Stimulated activated CD4-positive, alpha-beta T cell treated with anti-CD3 and anti-CD28 coated beads, TNF-alpha, amount 100 ng/mL, for 48 hours (primary cell): ENCODE measurements at places on chromosomes 11 and 22.

DNA sequence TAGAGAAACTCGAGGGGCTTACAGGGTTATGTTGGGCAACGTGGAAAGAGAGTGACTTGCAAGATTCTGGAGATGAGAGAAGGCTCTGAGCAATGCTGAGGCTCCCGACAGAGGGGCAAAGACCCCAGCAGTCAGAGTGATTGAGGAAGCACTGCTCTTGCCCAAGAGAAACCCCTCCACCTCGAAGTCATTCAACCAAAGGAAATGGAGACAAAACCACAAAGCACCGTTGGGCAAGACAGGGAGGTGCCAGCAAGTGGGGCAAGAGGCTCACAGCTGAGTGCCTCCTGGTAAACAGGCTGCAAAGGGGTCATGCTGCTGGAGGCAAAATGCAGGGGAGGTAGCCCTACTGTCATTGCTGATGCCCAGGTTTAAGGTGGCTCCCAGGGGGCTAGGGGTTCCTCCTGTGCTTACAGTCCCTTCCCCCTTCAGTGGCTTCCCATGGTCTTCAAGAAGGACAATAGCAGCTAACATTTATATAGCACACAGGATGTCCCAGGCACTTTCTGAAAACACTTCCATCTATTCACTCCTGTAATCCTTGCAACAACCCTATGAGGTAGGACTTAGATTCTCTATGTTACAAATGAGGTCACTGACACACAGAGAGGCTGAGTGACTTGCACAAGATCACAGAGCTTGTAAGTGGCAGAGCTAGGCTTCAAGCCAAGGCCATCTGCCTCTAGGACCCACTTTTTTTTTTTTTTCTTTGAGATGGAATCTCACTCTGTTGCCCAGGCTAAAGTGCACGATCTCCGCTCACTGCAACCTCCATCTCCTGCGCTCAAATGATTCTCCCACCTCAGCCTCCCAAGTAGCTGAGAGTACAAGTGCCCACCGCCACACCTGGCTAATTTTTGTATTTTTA lies 18.1 kb upstream of the MYH9 start:
- DNase-seq: no peak

DNA sequence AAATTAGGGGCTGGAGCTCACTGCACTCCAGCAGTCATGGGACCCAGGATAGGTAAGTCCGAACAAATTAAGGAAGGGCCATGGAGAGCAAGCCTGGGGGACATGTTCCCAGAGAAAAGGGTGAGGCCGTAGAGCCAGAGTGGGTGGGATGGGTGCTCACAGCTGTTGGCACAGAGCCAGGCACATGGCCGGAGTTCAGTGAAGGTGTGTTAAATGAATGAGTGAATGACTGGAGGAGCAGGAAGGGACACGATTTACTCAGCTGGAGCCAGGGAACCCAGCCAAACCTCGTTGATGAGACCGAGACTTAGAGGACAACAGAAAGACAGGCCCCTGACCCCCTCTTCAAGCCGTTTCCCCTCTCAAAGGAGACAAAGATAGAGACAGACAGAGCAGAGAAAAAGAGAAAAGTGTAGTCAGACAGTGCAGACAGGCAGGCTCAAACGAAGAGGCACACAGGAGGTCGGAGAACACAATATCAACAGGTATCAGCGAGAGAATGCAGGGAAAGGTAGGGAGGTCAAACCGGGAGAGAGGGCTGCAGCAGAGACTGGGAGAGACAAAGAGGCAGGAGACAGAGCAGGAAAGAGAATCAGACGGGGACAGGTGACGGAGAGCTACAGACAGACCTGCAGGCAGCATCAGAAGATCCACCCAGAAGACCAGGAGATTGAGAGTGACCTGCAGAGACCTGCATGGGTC lies 590 bp downstream of the SLCO2B1 start:
- no peak for DNase-seq

DNA sequence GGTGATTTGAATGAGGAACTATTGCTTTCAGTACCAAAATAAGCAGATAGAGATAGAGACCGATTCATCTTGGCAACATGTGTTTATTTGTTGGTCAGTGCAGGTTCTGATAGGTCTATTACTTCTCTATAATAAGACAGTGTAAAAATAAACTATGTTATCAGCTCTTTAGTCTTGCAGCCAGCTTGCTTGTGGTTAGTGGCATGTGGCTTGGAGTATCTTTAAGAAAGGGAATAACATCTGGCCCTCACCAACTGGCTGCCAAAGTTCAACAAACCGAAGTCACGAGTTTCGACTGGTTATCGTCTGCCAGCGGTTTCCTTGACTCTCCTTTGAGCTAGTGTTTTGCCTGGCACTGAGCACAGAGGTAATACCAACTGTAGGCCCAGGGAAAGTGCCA lies 71.8 kb downstream of the CTTN start:
- DNase-seq: no peak

DNA sequence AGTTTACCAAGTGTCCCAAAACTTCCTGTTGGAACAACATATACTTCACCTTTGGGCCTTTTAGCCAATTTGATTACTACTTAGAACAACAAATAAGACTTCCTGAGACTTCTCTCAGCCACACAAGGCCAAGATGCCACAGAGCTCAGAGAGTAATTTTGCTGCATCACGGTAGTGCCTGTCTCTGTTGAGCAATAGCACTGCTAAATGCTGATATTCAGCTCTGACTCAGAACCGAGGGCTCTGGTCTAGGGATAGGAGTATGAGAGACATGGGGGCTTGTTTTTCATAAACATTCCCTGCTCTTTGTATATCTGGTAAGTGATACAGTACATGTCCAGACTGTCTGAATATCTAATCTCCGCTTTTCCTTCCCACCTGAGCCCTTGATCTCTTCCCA lies 260.4 kb upstream of the ARHGAP20 start:
- no peak for DNase-seq

DNA sequence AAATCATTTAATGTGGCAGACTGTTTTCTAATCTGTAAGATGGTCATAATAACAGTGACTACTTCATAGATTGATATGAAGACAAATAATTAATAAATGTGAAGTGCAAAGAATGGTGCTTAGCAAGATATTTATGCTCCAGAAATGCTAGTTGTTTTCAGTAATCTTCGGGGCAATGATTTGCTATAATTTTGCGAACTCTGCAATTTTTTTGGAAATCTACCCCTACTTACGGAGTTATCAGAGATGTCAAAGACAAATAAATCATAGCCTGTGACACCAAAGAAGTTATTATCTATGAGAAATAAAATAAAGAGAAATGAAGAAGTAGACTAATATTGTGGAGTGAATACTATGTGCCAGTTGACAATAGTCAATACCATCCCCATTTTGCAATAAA lies 634.1 kb upstream of the LRRC4C start:
- no peak for DNase-seq

- DNase-seq: no peak
Measured at GRCh38 chr11:83371489-83371888, 85.3 kb upstream of the CCDC90B start.

DNA sequence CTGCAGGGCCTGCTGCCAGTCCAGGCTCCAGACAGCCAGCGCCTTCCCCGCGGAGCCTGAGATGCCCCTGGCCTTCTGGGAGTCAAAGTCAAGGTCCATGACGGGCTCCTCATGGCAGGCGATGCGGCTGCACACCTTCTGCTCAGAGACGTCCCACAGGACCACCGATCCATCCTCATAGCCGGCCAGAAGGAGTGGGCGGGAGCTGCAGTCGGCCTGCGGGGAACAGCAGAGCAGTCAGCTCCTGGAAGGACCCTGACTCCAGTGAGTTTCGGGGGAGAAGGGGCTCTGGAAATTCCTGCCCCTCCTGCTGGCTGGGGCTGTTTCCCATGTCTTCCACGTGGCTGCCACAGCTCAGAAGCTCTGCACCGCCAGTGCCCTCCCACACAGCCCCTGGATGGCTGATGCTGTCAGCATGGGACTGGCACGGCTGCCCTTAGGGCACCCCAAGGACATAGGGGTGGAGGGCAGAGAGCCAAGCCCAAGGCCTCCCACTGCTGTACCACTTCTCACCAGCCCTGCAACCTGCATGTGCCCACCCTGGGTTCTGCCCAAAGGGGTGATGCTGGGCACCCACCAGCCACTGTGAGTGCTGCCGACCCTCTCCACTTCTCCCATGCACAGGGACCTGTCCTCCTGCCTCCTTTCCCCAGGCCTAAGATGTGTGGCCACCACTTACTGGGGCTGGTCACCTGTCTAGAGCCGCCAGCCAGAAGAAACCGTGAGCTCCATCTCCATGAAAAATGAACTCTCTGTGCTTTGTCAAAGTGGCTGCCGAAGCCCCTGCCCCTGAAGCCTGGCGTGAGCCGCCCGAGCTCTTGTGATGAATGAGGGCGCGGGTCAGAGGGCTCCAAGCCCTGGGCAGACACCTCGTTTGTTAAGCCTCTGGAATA lies 41.7 kb downstream of the TBX1 start:
- no peak for DNase-seq

DNA sequence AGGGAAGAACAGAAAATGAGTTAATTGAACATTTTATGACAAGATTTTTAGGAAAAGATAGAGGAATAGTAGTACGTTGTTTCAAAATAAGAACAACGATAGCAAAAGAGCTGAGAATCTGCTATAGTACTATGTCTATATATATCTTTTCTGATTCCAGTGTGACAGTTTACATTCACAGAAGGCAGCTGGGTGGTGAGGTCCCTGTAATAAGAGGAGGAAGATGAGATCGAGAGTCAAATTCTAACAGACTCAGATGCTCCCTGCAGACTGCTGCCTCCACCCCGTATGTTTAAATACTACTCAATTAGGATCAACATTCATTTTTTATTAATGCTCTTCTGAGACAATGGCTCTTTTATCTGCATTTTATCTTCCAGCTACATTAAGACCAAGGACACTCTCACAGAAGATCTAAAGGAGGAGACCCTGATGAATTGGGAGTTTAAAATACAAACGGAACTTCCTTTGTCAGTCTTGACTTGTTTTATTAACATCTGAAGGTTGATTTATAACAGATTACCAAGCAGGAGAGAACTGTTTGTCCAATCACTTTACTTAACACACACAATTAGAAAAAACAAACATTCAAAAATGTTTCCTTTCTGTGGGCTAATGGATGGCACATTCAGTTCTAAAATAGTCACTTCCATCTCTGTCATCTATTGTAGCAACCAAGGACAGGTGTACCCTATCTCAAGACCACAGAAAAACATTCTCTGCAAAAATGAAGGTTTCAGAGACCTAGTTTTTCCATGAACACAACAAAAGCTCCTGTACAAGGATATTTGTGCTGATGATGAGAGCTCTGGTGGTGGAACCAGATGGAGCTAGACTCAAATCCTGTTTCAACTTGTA lies 240.2 kb downstream of the CADM1 start:
- no peak for DNase-seq

- no peak for DNase-seq
Measured at GRCh38 chr11:120704256-120704750, 192.8 kb downstream of the GRIK4 start.

- no peak for DNase-seq
Measured at GRCh38 chr11:36280531-36280930, 8.7 kb downstream of the COMMD9 start.

DNA sequence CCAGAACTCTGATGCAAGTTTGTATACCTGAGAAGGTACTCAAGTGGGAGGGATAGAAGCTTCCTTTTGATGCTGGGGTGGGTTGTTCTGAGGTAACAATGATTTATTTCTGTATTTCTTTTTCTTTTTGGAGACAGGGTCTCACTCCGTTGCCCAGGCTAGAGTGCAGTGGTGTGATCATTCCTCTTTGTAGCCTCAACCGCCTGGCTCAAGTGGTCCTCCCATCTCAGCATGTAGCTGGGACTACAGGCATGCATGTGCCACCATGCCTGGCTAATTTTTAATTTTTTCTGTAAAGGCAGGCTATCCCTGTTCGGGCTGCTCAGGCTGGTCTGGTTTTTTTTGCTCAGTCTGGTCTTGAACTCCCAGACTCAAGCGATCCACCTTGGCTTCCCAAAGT lies 7.9 kb downstream of the KDM2A start:
- DNase-seq: no peak

DNA sequence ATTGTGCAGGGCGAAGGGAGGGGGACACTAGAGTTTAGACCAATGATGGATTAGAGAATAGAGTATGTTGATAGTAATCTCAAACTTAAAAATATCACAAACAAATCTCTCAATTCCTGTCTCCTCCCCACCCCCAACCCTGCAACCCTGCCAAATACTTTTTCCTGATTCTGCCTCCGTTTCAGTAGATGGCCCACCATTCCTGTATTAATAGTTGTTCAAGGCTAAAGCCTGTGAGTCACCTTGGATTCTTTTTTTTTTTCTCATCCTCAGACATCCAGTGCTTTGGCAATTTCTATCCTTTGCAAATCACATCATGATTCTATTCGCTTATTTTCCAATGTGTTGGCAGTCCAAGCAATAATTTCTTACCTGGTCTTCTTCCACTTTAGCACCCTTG lies 207.9 kb downstream of the DYNC2H1 start:
- no peak for DNase-seq

GRCh38 chr22:17974087-17974486 lies 50.3 kb downstream of the MICAL3 start:
- DNase-seq: no peak

DNA sequence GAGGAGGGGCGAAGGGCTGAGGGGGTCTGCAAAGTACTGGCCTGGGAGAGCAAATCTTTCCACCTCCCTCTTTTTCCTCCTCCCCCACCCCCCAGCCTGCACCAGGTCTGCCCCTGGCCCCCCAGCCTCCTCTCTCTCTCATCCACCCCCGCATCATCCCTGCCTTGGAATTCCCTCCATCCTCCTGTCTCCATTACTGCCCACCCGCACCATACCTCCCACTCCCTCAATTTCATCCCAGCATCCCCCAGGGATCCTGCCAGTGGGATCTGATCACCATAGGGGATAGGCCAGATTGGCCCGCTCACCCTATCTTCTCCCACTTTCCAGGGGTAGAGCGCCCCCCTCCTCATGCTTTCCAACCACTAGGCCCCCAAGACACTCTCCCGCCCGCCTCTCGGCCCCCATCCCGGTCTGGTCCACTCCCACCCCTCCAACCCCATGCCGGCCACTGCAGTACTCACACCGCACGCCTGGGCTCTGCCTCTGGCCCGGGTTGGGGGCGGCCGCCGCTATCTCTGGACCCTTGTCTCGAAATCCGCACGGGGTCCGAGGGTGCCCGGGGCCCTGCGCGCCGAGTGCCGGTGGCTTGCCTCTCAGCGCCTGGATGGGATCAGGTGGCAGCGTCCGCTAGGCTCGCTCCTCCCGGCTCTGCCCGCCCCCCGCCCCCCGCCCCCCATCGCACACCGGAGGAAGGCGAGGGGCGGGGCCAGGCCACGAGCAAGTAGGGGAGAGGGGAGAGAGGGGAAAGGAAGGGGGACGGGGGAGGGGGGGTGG lies at the start of gene GAL3ST3:
Gene GAL3ST3, minus strand, starts transcription at position 615 of the 777 bp plus-strand sequence. CDS start 3,746 bp downstream, outside the sequence.
- DNase-seq: no peak

- DNase-seq: no peak
Measured at GRCh38 chr22:42632096-42632495, 8.3 kb downstream of the ATP5MGL start.

GRCh38 chr11:20061776-20062175 lies 98.5 kb downstream of the DBX1 start:
- DNase-seq: no peak
